ENCODE measurements at places on chromosomes 2 and 18.

DNA sequence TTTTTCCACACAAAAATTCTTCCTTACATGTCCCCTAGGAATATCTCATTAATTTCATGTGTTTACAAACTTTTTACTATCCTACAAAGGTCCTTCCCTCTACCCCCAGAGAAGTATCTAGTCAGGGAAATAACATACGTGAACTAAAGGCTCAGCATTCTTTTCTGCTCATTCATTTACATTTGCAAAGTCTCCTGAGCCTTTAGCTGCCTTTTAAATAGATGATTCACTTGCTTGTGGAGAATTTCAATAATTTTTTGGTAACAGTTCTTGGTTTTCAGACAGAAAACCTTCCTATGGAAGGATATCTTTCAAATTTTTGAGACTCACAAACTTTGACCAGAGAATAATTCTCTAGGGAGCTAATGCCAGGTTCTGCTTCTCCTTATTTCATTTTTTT lies 81.5 kb upstream of the RMDN2 start:
- DNase-seq: no peak

- no peak for DNase-seq
These were observed 169.5 kb upstream of the COPS8 start for GRCh38 chr2:236916181-236916580.

GRCh38 chr2:200158647-200159356 lies 147.7 kb upstream of the SPATS2L start:
- no peak for DNase-seq

DNA sequence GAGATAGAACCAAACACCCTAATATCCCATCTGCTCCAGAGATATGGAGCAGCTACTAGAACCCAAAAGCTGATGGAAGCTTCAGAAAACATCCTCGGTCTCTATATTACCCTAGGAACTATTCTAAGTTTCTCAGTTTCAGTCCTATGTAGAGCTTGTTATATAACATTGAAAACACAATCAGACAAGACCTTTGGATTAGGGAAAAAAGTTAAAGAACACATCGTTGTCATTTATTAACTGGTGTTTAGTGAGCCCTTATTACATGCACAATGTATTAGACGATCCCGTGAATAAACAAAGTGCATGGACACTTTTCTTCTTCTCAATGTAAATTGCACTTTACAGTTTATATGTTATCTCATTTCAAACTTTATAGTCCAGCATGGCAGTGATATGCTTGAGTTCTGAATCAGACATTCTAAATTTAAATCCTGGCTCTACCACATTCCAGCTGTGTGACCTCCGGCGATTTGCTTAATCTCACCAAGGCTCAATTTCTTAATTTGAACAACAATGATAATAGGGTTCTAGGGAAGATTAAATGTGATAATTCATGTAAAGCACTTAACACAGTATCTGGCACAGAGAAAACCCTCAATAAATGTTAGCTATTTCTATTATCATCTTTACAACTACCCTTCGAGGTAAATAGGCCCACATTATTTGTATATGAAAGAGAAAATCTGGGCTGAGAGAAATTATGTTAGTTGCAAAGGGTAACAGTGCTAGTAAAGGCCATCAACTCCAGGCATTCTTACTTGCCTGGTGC lies 83.6 kb upstream of the PIK3C3 start:
- no peak for DNase-seq

- no peak for DNase-seq
These were observed 98.5 kb downstream of the BIN1 start for GRCh38 chr2:127008265-127009015.

DNA sequence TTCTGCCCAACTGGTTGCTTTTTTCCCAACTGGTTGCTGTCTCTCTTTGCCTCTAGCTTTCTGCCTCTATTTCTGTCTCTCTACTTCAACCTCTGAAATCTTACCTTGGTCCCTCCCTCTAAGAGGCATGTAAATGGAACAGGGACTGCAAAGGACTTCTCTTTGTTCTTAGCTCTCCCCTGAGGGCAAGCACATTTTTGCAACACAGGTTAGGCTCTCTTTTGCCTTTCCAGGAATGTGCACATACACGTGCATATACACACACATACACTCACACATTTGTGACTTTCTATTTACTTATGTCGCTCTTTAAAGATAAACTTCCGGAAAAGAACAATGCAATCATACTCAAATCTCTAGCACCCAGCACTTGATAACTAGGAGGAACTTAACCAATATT lies 262.6 kb upstream of the DDX18 start:
- DNase-seq: no peak

- DNase-seq: no peak
These were observed 1802.0 kb downstream of the SUCLG1 start for GRCh38 chr2:82657106-82657505.

DNA sequence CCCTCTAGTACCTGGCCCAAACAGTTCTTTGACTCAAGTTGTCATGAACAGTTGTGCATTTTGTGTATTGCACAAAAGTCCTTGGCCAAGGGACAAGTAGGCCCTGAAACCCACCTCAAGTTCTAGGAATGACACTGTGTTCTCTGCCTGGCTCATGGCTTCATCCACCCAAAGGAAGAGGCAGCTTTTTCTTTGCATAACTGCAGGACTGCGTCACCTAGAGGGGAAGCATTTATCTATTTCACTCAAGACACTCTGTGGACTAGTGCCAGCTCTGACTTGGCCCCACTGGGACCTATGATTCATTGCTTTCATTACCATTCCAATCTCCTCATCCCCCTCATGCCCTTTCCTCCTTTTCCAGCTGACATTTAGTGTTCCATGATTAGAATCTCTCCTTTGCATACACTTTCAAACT lies 119.3 kb upstream of the SIX2 start:
- DNase-seq: no peak

DNA sequence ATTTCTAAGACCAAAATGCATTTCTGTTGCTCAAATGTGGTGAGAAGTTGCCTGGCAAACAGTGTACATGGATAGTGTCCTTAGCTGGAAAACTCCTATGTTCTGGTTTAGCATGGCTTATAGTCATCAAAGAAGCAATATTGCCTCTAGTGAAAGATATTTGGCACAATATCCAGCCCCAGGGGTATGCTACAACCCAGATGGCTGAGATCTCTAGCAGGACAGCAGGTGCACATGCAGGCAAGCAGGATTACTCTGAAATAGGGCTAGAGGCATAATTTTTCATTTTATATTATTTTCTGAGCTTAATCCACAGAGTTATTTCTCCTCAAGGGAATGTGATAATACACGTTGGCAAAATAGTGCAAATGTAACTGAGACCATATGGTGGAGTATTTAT lies 34.0 kb downstream of the CCDC195 start:
- no peak for DNase-seq

DNA sequence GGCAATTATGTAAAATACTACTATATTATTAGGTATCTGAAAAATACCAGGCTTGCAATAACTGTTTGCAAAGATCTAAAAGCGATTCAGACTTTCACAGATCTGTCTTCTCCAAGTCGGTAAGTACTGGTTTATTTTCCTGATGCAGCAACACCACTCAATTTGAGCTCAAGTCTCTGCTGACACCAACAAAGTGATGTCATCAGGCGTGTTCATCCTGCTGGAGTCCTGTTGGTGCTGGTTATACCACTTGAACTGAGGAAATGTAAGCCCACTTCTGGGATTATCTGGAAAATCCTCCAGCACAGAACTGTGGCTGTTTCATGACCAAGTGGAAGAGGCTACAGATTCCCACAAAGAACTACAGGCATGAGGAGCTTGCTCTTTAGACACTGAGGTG lies 267.6 kb downstream of the BCL2 start:
- no peak for DNase-seq

DNA sequence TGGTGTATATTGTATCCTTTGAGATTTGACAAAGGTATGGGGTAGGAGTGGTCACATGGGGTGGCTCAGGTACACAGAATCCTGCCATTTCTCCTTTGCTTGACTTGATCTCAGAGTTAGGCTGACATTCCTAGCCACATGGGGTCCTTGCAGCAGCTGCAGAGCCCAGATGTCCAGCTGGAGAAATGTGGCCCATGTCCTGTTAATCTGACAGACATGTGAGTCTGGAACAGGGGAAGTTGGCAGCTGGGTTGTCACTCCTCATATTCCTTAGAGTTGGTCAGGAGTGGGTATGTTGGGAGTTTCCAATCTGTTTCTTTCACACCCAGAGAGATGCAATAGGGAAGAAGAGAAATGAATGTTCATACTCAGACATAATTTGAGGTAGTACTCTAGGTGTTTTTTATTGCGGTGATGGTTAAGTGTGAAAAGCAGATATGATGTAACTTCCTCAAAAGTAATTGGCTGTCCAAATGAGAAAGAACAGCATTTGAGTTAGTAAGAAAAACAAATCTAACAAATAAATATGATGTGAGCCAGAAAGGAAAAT lies 402.6 kb upstream of the MEIS1 start:
- no peak for DNase-seq

- no peak for DNase-seq
These were observed 6.0 kb upstream of the NEDD4L start for GRCh38 chr18:58038063-58038462.

DNA sequence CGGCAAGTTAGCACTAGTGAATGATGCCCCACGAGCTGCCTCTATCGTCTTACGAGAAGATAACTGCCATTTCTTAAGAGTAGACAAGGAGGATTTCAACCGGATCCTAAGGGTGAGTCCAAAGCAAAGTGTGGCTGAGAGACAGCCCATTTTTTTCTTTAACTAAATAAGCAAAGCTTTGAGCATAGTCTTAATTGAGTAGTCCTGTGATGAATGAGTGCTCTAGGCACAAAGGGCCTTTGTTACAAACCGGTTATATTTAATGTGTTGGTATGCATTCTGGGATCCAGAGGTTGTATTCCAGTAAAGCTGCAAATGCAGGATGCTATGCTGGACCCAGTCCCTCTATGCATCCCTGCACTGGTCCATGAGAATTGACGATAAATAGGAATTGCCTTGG lies 86.9 kb upstream of the MAP3K20 start:
- DNase-seq: no peak

GRCh38 chr18:34639687-34640086 lies 70.4 kb upstream of the DTNA start:
- no peak for DNase-seq

GRCh38 chr2:202373490-202373889 lies 2.6 kb upstream of the BMPR2 start:
- no peak for DNase-seq

- DNase-seq: no peak
These were observed 5.5 kb upstream of the CYS1 start for GRCh38 chr2:10085668-10086059.

DNA sequence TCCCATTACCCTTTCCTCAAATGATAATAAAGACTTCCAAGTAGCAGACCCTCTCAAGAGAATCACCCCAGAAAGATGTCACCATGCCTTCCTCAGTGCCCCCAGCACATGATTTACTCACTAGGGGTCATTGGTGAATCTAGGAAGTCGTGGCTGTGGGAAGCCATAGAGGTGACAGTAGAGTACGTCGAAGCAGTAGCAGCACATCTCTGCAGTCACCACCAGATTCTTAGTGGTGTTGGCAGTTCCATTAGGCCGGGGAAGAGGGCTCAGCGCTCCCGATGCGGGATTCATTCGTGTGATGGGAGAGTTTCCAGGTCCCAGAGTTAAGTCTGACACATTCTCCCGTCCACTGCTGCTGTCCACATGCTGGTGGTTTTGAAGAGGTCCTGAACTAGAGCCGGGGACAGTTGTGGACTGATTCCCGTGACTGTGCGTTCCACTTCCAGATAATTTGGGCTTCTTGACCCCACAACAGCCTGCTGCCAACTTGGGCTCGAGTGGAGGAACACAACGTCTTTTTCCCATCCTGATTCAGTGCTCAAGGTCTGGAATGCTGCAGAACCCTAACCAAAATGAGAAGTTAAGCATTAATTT lies 12.0 kb downstream of the AMMECR1L start:
- no peak for DNase-seq

- DNase-seq: no peak
These were observed 137.6 kb upstream of the HNMT start for GRCh38 chr2:137826373-137827372.

DNA sequence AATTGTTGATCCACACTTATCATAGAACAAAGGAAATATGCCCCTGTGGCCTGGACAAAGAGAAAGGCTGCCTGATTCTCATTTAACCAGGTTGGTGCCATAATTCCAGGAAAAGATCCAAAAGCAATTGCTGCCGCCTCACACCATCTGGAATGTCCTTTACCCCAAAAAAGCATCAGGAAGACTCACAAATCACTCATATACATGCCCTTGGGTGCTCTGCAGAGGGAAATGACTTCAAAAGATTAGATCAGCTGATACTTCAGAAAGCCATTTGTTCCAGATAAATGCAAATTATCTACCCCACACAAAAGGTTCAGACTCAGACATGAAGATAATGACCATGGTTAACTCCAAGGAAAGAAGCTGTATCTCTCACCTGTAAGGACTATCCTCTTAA lies 285.8 kb downstream of the C1D start:
- DNase-seq: no peak

DNA sequence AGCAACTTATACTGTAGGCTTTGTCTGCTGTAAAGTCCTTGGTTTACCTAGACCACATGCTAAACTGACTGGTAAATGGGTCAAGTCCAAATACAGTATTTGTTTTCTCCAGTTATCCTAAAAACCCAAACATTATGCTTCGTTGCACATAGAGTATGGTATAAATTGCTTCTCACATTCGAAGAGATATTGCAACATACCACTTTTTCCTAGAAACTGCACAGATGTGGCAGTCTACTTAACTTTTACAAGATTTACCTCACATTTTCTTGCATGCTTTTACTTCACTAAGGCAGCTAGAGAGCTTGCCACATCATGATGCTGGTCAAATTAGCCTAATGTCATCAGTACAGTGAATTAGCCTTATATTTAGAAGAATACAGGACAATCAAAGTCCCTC lies 66.0 kb upstream of the SCN7A start:
- DNase-seq: no peak

GRCh38 chr2:26550276-26551015 lies 72.5 kb upstream of the OTOF start:
- DNase-seq: no peak

GRCh38 chr18:23281626-23282436 lies 146.5 kb downstream of the CABLES1 start:
- DNase-seq: no peak

DNA sequence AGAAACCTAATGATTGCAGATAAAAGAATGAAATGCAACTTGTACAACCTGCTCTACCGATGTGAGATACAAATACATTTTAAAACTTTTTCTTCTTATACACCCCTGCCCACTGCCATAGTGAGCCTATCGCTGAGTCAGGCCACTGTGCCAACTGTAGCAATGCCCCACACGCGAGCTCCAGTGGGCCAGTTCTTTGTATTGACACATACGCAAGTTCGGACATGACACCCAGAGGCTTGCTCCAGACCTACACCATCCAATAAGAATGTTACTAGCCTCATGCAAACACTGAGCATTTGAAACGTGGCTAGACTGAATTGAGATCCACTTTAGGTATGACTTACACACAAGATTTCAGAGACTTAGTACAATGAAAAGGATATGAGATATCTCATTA lies 340.1 kb downstream of the ARHGAP15 start:
- no peak for DNase-seq

GRCh38 chr2:212013626-212014025 lies 525.0 kb downstream of the ERBB4 start:
- no peak for DNase-seq

DNA sequence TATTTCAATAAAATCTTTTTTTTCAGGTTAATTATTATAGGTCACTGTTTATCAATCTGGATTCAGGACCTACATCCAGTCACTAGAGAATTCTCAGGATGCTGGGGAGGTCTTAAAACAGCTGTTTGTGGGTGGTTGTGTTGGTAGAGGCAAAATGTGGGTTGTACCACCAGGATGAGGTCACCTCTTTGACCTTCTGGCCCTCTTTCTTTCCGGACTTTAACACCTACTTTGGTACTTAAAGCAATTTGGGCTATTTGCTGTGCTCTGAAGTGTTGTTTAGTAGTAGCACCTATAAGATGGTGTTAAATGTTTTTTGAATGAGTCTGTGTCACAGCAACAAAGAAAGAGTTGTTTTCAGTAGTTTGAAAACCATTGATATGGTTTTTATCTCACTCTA lies 14.6 kb downstream of the EML4 start:
- no peak for DNase-seq

Data from activated T-helper 2 cell treated with anti-CD3 and anti-CD28 coated beads, Interferon-gamma antibody, Interleukin-2, Interleukin-4, amounts not matched to agents 10 μg/mL and 5 μg/mL and 100 μg/mL, durations not matched to agents 14 hours and 24 hours and 36 hours (primary cell).